Ovary (tissue), 10 donors: ENCODE measurements at places on chromosomes 3 and 15. TPM values are rescaled to one million over a fixed set of nuclear protein-coding genes. Genes with fewer than 3 reads are reported as not detected.

GRCh38 chr3:135106445-135106844, 311.4 kb downstream of the EPHB1 start:
- DNase-seq, result no peak

TMEM266 gene
- total RNA-seq, result not detected

NPAP1 gene
- total RNA-seq, result 0.69 TPM

GRCh38 chr3:47475029-47475569, 642 bp downstream of the SCAP start:
- no peak for DNase-seq

SHF gene
- 45.3 TPM for total RNA-seq

GRCh38 chr3:32992310-32992686, 40.9 kb downstream of the CCR4 start:
- DNase-seq, result no peak

DNA sequence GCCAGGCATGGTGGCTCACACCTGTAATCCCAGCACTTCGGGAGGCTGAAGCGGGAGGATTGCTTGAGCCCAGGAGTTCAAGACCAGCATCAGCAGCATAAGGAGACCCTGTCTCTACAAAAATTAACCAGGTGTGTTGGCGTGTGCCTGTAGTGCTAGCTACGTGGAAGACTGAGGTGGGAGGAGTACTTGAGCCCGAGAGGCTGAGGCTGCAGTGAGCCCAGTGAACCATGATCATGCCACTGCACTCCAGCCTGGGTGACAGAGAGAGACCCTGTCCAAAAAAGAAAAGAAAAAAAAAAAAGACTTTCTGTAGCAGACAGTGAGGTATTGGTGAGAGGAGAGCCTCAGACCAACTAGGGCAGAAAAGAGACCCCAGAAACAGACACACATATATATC, 263.8 kb downstream of the XXYLT1 start:
- no peak for DNase-seq

DNA sequence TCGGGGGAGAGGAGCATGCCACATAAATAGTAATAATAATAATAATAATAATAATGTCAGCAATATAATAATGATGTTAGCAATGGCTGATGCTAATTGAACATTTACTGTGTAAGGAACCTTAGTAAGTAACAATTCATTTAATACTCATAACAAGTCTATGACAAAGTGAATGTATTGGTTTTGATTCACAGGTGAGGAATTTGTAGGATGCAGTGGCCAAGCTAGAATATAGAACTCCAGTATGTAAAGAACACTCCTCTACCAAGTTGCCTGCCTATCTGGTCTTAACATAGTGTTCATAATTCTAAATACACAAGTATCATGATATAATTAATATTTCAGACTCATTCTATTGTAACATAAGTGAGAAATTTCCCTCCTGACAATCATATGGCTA, 1016.5 kb downstream of the ROBO1 start:
- DNase-seq, result no peak

GRCh38 chr3:110015231-110015963, 678.1 kb upstream of the DPPA4 start:
- no peak for DNase-seq

- no peak for DNase-seq
Observed at GRCh38 chr15:89785064-89785773, 9.1 kb downstream of the MESP2 start.

DNA sequence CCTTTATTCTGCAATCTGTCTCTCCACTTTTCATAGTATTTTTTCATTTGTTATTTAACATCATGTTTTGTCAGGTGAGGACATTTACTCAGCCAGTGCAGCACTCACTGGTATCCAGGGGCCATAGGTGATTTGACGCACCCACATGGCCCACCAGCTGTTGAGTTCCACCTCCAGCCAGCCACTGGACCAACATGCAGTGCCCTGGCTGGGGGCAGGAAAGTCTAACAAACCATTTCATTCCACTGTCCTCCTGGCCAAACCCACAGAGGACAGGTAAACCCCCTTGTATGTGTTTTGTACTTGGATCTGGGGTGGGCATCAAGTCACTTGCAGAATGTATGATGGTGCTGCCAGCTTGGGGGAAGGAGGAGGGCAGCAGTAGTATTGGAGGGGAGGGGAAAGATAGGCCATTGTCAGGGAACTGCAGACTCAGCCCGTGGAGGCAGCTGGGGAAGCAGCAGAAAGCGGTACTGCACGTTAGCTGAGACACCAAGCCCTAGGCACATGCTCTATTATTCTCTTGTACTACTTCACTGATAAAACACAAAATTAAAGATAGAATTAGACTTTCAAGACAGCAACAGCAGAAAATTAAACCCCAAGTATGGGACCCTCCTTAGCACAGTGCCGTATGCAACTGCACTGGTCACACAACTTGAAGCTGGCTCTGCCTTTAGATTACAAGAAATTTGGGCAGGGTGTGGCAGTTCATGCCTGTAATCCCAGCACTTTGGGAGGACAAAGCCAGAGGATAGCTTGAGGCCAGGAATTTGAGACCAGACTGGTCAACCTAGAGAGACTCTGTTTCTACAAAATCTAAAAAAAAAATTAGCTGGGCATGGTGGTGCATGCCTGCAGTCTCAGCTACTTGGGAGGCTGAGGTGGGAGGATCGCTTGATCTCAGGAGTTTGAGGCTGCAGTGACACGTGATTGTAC, 15.4 kb upstream of the RPL24 start:
- no peak for DNase-seq

DNA sequence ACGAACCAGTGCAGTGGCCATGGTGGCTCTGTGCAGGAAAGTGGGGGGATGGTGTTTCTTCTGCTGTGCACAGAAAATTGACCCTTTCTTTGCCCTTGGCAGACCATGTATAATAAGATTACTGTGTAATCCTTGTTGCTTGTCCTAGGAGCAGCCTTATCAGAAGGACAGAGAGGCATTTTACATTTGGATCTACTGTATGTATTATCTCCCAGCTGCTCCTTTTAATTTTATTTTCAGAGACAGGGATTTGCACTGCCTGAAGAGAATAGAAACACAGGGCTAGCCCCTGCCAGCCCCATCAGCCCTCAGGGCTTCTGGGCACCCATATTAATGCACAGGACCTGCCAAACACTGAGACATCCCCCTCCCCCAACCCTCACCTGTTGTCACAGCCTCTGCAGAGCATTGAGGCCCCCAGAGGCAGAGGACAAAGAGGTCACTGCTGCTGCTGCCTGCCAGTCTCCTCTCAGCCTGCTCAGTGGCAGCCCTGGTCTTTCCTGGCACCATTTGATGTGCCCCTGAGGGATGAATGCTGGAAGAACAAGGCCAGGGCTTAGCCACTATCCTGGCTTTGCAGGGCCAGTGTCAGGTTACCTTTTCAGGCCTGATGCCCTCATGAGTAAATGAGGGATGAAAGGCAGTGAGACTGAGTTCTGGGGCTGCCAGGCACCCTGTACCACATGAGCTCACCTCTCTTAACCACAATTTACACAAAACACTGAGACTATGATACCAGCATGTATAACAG, 533.4 kb downstream of the NTRK3 start:
- DNase-seq, result no peak

GRCh38 chr15:79083154-79083553, 7.4 kb downstream of the RASGRF1 start:
- DNase-seq, result no peak

GRCh38 chr3:4795905-4796304, 183.3 kb upstream of the BHLHE40 start:
- DNase-seq, result no peak

- DNase-seq, result no peak
Observed at GRCh38 chr3:102756706-102757105, 321.9 kb downstream of the ZPLD1 start.

- DNase-seq, result no peak
Observed at GRCh38 chr3:196012941-196013476, 68.9 kb downstream of the TFRC start.

DNA sequence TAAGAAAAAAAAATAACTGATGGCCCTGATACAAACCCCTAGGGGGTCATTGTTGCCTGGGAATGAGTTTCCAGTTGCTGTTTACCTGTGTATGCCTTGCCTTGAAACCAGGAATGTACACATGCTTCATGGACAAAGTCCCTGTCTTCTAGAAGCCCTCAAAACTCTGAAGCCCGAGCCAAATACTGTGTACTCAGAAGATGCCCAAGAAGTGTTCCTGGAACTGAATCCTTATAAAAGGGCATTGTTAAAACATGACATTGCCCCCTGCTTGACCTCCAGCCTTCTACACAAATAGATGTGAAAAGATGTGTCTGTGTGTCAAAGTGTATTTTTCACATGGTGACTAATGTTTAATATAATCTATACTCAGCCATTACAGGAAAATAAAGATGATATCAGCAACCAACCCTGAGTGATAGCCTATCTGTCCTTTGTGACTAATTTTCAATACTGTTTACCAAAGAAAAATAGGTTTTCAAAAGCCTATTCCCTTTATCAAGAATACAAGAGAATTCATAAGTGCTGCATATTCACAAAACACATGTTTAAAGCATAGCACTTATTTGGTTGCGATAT, 325.9 kb downstream of the MECOM start:
- no peak for DNase-seq

- no peak for DNase-seq
Observed at GRCh38 chr3:124275412-124275811, 283.5 kb upstream of the ROPN1 start.

MCF2L2 gene
- 1.1 TPM for total RNA-seq

GRCh38 chr3:16124636-16125035, 49.8 kb upstream of the GALNT15 start:
- no peak for DNase-seq

GRCh38 chr3:39385456-39386090, 2.4 kb downstream of the SLC25A38 start:
- DNase-seq, result no peak

DNA sequence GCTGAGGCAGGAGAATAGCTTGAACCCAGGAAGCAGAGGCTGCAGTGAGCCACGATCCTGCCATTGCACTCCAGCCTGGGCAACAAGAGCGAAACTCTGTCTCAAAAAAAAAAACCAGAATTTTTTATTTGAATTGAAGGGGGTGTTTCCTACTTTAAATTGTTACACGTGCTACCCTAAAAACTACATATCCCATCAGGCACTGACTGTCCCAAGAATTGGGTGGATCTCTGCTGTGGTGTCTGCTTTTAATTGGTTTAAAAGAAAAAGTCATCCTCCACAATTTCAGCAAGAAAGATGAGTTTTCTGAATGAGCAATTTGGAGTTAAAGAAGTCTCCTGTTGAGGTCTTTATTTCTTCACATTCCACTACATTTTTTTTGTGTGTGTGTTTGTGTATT, 2.1 kb downstream of the PDIA3 start:
- DNase-seq, result no peak

- no peak for DNase-seq
Observed at GRCh38 chr15:82923744-82924143, 28.8 kb downstream of the HOMER2 start.

DNA sequence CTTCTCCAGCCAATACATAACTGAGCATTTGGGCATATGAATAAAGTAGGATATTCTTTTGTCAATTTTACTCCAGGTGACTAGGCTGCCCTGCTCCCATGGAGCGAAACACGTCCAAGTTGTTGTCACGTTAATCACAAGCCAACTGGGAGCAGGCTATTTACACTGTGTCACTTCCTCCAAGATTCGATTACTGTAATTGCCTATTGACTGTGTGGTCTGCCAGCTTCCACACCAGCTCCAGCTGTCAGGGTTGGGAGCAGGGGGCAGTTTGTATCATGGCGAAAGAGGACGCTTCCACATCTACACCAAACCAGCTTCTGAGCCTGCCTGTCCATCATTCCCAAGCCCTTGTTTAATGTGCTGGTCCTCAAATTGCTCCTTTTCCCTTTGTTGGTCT, 89.2 kb upstream of the RORA start:
- no peak for DNase-seq

PRR20G gene
- total RNA-seq, result not detected

GRCh38 chr3:48248095-48248850, 7.4 kb downstream of the ZNF589 start:
- DNase-seq, result no peak

CD200 gene
- 10.8 TPM for total RNA-seq

- DNase-seq, result no peak
Observed at GRCh38 chr15:78623786-78624497, 3.1 kb upstream of the CHRNA3 start.

GRCh38 chr3:15096046-15096445, 2.9 kb downstream of the RBSN start:
- DNase-seq, result no peak

MYEF2 gene
- total RNA-seq, result 38.9 TPM

DNA sequence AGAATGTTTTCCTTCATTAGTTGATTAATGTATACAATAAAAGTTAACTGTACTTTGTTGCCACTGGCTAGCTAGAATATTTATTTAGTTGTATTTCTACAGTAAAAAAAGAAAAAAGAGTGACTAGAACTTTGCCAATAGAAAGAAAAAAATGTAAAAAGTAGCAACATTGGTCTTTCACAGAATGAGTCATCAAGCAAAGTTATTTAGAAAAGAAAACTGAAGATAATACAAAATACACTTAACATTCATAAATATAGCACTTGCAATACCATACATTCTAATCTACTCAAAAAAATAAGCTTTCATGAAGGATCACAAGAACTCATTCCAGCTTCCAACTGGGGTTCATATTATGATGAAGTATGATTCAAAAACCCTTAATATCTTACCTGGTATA, 83.4 kb downstream of the AQR start:
- DNase-seq, result no peak

- DNase-seq, result no peak
Observed at GRCh38 chr3:197021729-197022404, 7.8 kb downstream of the MELTF start.

DNA sequence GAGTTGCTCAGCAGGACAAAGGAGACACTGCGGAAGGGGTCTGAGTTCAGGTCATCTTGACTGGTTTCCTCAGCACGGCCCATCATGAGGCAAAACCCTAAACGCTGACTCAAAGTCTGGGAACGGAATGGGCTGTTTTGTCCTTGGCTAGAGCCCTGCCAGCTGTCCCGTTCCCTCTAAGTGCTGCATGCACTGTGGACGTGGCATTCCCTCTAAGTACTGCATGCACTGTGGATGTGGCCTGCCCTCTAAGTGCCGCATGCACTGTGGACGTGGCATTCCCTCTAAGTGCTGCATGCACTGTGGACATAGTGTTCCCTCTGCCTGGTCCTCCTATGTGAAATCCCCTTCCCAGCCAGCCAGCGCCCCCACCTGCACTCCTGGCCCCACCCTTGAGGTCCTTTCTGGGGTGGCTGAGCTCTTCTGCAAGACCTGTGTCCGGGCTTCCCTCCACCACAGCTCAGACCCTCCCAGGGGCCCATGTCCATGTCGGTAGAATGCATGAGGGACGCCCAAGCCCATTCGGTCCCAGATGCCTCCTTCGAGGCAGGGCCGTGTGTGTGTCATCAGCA, 36.7 kb downstream of the TM2D3 start:
- peak; percentile 38 for DNase-seq

DNA sequence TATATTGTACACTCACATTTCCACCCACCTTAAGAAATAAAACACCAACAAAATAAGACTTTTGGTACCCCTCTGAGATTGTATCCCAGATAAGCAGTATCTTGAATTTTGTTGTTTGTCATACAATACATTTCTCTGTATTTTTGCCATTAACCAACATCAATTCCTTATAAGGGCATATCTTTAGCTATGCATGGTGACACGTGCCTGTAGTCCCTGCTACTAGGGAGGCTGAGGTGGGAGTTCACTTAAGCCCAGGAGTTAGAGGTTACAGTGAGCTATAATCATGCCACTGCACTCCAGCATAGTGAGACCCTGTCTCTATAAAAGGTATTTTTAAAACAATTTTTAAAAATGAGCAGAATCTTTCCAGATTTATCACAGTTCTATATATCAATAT, 32.5 kb upstream of the STXBP5L start:
- no peak for DNase-seq

GRCh38 chr3:120352017-120352416, 2.9 kb upstream of the LRRC58 start:
- DNase-seq, result no peak

SEMA3F gene
- 4.1 TPM for total RNA-seq
